Myocyte (in vitro differentiated cells): ENCODE measurements at places on chromosomes 2 and 18.

- DNase-seq: peak; percentile 62
These were observed 153.5 kb upstream of the PGAP1 start for GRCh38 chr2:197079832-197080555.

DNA sequence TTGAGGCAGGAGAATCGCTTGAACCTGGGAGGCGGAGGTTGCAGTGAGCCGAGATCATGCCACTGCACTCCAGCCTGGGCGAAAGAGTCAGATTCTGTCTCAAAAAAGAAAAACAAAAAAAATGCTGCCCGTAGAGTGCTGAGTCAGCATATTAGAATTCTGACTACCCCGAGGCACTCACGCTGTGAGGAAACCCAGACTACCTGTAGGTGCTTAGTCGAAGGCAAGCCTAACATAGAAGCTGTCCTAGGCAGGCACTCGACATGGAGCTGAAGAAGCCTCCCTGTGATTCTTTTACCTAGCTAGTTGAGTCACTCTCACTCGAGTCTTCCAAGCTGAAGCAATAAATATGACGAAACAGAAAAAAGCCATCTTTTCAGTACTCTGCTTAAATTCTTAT is 1323.2 kb upstream of the DDX18 start:
- no peak for DNase-seq

DNA sequence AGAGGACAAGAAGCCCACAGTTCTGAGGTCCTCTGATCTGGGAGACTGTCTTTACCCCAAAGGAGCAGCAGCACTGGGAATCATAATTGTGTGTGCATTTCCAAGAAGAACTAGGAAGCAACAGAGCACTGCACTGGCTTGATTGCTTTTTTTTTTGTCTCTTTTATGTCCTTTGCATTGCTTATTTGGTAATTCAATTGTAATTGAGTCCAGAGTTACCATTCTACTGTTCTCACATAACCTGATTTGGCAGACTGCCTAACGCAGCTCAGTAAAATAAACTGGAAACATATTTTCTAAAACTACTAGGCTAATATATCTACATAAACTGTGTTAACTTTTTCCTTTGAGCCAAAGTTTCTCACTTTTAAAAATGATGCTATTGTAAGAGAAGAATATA is 190.3 kb upstream of the SLC8A1 start:
- DNase-seq: peak; percentile 38

DNA sequence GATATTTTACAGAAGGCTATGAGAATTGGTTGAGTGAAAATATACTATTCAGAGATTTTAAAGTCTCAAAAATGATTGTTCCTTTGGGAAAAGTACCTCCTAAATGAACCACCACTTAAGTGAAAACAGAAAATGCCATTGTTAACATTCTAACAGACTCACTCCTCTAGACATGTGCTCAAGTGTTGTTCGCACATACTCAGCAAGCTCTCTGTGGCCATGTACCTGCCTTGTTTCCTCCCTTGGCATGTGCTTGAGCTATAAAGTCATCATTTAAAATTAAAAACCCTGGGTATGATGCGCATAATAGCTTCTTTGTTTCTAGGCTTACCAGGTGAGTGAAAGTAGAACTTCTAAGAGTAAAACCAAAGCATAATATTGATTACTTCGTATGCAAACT is 343.2 kb upstream of the VRK2 start:
- no peak for DNase-seq

DNA sequence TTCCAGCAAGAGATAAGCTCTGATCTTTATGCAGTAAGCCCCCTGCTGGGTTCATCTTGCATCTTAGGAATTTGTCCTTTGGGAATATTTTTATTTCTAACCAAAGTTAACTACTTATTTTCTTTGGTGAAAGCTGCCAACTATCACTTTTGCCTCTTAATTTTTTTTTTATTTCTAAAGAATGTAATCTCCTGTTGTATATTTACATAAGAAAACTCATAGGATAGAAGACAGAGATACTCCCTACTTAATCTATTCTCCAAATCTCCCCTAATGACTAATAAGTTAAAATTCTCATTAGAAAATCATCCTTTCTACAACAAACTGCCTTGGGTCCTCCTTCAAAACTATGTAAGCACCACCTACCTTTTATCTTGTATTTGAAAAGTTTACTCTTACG is 612.2 kb upstream of the SLC39A10 start:
- no peak for DNase-seq

- no peak for DNase-seq
These were observed 165.2 kb downstream of the TMEM200C start for GRCh38 chr18:5729983-5730699.

DNA sequence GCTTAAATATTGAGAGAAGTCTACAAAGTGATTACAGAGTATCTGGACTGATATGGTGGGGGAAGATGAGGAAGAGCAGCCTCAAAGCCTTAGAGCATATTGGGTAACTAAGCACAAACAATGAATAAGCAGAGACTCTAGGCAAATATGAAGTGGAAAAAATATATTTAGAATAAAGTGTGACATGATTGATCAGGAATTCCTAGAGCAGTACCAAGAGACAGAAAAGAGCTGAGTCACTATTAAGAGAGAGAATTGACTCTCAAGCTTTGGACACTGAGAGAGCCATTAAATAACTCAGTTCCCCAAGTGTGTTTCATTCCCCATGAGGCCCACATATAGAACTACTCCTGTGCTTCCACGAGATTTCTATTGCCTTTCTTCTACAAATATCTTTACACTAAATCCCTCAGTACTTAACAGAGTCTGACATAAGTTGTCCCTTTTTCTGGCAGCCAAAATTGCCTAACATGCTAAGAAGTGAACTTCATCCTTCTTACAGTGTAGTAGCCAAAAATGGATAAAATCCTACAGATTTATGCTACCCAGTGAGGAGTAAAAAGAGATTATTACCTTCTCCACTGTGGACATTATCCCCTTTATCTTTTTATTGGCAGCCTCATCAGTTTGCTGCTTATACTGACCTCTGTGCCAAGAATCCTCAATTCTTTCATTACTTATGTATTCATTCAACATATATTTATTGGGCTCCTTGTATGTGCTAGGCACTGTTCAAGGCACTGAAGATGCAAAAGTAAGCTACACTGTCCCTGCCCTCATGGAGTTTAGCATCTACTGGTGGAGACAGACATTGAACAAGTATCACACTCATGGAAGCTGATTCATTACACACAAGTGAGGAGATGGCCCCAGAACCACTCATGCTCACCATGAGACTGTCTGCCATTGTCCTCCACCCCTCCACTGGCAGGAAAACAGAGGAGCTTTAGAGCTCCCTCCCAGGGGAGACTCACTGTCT is 45.4 kb downstream of the SLC40A1 start:
- DNase-seq: peak; percentile 64

DNA sequence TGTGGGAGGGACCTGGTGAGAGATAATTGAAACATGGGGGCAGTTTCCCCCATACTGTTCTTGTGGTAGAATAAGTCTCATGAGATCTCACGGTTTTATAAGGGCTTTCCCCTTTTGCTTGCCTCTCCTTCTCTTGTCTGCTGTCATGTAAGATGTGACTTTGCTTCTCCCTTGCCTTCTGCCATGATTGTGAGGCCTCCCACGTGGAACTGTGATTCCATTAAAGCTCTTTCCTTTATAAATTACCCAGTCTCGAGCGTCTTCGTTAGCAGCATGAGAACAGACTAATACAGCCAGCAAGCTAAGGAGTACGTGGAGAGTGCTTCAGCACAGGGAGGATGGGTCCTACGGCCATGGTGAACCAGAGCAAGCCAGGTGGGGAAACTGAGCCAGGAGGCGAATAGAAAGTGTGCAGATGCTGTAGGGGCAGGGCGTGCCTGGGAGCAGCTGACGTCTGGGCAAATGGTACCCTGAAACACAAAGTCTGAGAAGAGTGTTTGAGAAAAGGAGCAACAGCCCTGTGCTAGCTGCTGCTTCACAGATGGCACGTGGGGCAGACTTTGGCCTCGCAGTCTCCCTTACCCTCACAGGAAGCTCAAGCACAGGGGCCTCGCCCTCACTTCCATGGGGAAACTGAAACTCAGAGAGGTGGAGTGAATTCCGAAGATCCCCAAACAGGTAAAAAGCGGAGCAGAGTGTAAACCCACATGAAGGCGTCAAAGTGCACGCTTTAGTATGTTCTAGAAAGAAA is 64.2 kb downstream of the MYT1L start:
- DNase-seq: no peak

DNA sequence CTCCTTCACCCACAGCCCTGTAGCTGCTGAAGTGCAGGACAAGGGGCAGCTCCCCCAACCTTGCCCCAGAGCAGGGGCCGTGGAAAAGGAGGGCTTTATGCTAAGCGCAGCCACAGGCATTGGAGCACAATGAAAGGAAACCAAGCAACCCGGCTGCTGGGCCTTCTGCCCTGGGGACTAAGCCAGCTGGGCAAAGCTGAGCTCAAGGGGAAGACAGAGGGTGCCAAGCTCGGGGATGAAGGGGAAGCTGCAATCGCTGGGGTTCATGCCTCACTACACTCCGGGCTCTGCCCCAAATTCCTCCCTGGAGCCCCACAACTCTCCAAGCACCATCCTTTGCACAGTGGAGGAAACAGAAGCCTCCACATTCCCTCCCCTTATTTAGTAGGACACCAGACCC is 12.4 kb downstream of the SFXN5 start:
- DNase-seq: no peak

GRCh38 chr18:47206945-47207637 is 30.9 kb upstream of the IER3IP1 start:
- no peak for DNase-seq

DNA sequence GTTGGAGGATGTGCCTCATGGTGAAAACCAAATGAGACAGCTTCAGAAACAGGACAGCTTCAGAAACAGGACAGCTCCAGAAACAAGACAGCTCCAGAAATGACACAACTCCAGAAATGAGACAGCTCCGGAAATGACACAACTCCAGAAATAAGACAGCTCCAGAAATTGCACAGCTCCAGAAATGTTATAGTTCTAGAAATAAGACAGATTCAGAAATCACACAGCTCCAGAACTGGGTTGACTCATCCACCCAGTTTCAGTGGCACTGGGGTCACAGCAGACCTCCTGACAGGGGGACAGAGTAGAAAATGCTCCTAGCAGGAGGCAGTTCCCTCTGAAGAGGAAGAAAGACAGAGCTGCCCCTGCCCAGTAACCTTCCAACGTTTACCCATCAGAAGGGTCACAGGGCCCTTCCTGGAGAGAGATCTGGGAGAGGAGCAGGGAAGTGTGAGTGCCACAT is 26.9 kb upstream of the COL6A3 start:
- no peak for DNase-seq

DNA sequence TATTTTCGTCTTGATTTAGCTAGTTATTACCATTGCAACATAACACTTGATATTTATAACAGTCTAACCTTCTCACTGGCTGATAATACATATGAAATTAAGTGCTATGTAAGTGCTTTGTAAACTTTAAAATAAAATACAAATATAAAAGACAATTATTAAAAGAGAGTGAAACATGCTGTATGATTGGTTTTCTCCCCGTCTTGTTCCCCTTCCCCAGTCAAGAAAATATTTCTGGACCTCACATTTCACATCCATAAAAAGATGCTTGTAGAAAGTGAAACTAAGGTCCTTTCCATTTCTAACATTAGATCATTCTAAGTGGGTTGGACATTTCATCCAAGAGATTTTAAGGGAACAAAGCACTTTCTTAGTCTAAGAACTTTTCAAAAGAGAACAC is 310.2 kb upstream of the LRATD1 start:
- no peak for DNase-seq

- no peak for DNase-seq
These were observed 82.5 kb downstream of the SEPTIN10 start for GRCh38 chr2:109531221-109531620.
